ENCODE measurements at places on chromosomes 4 and X.

- no peak for DNase-seq
These were observed 137.1 kb downstream of the DDX53 start for GRCh38 chrX:23136816-23137215.

DNA sequence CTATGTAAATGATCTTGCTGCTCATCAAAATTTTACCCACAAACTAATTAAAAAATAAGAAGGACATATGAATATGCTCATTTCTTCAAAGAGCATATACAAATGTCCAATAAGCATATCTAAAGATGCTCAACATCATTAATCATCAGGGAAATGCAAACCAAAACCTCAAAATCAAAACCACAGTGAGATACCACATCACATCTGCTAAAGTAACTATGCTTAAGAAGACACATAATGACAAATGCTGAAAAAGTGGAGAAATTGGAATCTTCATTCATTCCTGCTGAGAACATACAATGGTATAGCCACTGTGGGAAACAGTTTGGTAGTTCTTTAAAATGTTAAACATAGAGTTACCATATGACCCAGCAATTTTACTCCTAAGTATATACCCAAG, 81.9 kb downstream of the AFF2 start:
- no peak for DNase-seq

DNA sequence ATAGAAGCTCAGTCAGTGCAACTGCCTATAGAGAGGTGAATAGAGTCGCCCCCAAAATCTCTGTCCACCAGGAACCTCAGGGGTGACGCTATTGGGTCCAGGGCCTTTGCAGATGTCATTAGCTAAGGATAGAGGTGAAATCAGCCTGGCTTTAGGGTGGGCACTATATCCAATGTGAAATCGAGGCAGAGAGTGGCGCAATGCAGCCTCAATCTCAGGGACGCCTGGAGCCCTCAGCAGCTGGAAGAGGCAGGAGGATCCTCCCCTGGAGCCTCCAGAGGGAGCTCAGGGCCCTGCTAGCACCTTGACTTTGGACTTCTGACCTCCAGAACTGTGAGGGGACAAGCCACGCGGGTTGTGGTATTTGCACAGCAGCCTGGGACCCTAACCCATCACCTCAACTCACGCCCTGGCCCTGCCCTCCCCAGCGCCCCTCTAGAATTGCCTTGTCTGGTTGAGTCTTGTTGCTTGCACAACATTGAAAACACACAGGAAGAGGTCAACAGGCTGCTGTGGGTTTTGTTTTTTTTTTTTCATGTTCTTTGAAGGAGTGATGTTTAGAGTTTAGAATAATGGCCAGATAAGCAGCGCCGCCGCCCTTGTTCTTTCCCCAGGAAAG, 89.4 kb upstream of the PSAPL1 start:
- no peak for DNase-seq

DNA sequence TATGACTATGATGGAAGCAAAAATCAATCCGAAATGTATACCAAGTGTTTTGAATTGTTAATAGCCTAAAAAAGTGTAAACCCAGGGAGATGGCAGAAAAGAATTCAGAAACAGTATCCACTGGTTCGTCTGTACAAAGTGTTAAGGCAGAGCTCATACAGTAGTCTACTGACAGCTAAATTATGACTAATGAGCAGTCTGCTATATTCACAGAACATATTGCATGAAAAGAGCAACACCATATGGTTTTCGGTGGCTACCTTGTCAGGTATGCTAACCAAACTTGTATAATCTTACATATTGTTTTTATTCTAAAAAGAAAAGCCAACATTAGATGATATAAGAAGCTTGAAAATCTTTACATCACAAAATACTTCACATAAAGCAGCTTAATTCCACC, 18.5 kb downstream of the EPHA5 start:
- no peak for DNase-seq

- no peak for DNase-seq
These were observed 3.6 kb upstream of the EIF4E start for GRCh38 chr4:98932539-98932938.

DNA sequence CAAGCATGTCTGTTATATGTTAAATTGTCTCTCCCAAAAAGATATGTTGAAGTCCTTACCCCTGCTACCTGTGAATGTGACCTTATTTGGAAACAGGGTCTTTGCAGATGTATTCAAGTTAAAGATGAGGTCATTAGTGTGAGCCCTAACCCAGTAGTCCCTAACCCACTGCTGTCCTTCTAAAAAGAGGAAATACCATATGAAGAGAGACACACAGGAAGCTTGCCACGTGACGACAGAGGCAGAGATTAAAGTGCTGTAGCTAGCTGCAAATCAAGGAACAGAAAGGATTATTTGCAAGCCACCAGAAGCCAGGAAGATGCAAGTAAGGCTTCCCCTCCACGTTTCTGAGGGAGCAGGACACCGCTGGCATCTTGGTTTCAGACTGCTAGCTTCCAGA, 150.1 kb downstream of the HNRNPD start:
- no peak for DNase-seq

DNA sequence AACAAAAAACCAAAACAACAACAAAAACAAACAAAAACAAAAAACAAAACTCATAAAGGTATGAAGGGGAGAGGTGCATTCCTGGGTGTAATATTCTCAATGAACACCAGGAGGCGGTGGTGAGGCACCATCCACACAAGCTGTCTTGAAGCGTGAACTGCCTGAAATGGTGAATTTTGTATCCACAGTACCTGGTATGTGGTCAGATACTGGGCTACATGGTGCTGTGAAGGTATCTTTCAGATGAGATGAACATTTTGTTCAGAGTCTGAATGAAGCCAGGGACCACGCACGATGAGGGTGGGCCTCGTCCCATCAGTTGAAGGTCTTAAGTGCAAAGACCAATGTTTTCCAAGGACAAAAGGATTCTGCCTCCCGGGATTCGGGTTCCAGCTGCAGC, 58.5 kb downstream of the ASMT start:
- no peak for DNase-seq

DNA sequence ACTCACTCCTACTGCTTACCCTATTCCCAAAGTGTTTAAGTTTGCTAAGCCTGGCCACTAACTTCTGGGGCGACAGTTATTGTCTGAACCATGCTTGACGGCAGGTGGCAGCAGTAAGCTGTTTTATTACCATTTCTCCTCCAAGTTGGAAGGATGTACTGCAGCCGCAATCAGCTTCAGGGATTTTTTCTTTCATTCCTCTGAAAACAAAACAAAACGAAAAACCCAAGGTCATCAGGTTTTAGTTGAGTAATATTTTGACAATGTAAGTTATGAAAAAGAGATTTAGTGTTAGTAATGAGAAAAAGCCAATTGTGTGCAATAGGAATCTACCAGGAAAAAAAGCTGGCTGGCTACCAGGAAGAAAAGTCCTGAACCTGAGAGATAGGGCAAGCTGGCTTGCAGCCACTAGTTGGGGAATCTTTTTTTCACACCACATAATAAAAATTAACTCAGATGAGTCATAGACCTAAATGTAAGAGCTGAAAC, 13.2 kb upstream of the RAB9B start:
- no peak for DNase-seq

- DNase-seq = no peak
These were observed 48.0 kb downstream of the SEC24D start for GRCh38 chr4:118787844-118788380.

DNA sequence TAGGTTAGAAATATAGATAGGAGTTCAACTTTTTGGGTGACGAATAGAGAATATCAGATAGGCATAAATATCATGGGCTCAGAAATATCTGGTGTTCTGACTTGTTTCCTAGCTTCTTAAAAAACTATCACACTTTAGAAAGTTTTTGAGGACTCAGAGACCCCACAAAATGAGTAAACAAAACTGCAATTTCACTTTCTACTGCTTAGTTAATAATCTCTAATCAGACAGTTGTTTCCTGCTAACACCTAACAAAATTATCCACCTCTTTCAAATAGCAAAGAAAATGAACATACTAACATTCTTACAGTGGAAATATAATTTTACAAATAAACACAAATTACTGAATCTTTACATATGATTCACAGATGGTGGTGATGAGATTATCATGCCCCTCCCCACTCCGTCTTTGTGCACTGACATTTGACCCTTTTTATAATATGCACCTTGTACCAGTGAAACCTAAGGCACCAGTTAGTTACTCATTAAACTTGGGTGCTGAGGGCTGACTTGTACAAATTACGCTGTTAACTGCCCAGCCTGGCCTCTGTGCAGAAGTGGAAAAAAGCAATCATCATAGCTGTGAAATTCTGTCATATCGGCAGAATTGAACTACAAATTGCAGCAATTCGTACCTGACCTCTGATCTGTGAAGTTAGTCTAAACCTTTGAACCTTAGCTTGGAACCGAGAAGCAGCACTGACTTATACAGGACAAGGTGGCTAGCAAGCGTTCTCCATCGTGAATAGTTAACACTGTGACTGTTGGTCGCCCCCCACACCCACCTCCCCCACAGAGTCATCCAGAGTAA, 138.7 kb downstream of the CHRNA9 start:
- DNase-seq = no peak

- no peak for DNase-seq
These were observed 83.3 kb downstream of the FAM184B start for GRCh38 chr4:17698116-17698515.

DNA sequence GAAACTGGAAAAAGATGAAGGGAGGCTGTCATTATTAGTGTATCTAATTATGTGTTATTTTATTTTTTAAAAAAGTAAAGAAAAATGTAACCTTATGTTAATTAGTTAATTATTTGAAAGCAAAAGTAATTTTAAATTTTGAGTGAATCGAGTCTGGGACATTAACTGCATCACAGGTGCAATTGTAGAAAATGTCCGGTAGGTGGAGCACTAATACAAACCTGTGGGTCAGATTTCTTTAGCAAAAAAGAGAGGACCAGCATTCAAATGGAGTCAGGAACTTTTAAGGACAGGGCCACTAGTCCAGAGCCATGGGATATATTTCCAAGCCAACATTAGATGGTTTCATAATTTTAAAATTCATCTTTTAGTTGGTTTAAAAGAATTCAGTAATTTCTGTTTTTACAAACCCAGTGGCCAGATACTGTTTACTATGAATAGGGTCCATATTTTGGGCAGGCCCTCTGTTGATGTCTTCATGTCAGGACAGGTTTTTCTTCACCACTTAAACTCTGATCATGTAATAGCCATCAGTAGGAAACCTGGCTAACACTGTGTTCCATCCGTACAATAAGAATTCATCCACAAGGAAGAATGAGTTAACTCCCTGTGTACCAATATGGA, 27.2 kb downstream of the BST1 start:
- no peak for DNase-seq

DNA sequence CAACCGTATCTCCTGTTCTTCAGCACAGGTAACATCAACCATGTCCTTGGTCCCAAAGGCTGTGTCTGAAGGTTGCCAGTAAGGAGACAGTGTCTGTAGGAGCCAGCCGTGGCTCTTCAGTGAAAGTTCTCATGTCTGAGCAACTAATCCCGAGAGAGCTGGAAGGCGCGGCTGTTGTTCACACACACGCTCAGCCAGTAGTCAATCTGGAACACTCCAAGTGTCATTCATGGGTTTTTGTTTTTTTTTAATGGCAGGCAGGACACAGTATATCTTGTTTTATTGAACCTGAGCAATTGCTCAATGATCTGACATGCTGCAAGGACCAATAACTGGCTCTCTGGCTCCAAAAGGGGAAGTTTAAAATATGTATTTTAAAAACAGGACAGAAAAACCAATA, 48.4 kb upstream of the MAP3K15 start:
- DNase-seq = no peak

DNA sequence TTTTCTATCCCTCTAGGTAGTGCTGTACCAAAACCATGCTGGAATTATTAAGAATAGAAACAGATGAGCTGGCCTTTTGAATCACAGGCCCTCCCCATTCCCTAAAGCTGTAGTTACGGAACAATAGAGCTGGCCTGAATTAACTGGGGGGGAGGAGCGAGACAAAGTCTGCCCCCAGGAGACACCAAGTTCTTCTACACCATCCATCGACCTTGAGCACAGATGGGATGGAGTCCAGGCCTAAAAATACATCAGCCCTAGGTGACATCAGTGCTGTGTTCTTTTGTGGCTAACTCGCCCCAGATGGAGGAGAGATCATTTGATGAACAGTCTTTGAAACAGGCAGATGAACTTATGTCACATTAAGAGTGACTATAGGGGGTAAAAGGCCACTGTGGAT, 49.6 kb downstream of the LHFPL1 start:
- no peak for DNase-seq

GRCh38 chr4:39730072-39730471, 32.1 kb downstream of the UBE2K start:
- DNase-seq = no peak

DNA sequence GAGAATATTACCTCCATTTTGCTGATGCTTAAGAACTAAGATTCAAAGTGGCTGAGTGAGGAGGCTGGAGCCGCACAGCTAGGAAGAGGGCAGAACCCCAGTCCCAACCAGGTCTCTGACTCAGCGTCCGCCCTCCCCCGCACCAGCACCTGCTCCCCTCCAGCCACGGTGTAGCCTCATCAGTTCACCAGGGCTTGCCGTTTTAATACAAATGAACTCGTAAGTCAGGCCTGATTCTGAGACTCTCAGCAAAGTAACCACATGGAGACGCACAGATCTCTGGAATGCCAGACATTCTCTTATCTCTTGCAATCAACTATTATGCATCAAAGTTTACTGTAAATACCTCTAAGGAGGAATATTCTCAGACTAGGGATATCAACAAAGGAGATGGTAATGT, 52.4 kb downstream of the ENPP6 start:
- DNase-seq = no peak

DNA sequence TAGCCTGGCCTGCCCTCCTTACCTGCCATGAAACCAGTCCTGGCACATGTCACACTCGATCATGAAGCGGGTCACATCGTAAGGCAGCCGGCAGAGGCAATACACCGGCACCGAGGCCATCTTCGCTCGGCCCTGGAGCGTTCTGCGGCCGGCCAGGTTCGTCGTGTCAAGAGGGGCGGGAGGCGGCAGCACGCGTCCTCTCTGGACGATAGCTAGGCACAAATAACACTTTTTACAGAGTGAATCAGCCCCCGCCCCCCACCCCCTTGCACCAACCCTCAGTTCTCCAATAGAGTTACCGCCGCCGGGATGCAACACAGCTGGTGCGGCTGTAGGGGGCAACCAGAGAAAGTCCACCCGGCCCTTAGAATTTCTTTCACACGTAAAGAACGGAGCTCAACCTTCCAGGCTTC, 1.7 kb downstream of the PHF8 start:
- DNase-seq = no peak

DNA sequence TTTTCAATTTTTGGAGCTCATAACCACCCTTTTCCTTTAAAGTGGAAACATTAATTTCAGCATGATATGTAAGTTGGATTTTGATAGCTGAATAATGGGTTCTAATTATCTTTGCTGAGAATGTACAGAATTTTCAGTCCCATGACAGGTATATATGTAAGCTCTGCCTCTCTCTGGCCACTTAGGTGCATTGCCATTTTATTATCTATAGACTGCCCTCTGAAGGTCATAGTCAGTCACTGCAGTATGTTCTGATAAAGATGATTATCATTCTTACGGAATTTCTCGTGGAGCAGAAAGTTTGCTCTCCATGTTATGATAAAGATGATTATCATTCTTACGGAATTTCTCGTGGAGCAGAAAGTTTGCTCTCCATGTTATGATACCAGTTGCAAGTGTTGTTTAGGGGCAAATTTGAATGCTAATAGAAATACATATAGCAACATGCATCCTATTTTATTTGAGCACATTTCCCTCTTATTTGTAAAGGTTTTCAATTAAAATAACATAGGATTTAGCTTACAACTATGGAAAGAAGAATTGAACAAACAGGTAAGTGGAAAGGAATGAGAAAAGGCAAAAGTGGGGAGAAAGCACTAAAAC, 10.4 kb downstream of the AFP start:
- no peak for DNase-seq

- DNase-seq = no peak
These were observed 19.9 kb upstream of the KLHL8 start for GRCh38 chr4:87240341-87240740.
